ENCODE measurements at places on chromosomes 5 and 9.

GRCh38 chr5:58378613-58379390 lies 81.1 kb downstream of the PLK2 start:
- DNase-seq = no peak

- no peak for DNase-seq
These were observed 753 bp downstream of the ARHGAP26 start for GRCh38 chr5:142770650-142771609.

DNA sequence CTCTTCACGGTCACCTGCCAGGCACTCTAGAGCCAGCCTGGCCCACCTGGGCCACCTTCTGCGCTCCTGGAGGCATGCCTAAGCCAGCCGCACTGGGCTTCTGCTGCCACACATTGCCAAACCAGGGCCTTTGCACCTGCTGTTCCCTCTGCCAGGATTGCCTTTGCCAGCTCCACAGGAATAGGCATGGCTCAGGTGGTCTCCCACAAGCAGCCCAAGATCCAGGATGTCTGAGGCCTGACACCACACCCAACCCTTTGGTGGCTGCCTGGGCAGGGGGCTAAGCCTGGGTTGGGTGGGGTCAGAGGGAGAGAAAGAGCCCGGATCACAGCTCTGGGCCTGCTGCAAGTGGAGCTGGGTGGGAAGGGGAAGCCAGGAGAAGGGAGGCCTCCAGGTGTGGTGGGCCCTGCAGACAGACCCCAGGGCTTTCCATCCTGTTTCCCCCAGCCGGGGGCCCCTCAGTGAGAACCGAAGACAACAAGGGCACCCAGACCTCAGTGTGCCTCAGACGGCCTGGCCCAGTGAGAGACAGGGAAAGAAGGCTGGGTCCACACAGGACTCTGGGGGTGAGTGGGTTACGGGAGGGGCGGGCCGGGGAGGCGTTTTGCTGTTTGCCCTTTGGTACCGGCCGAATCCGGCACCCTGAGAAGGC lies 672 bp upstream of the SUSD3 start:
- DNase-seq = no peak

- no peak for DNase-seq
These were observed 21.2 kb downstream of the SYK start for GRCh38 chr9:90822866-90823265.

GRCh38 chr9:30575218-30575617 lies 1809.2 kb upstream of the ACO1 start:
- no peak for DNase-seq

DNA sequence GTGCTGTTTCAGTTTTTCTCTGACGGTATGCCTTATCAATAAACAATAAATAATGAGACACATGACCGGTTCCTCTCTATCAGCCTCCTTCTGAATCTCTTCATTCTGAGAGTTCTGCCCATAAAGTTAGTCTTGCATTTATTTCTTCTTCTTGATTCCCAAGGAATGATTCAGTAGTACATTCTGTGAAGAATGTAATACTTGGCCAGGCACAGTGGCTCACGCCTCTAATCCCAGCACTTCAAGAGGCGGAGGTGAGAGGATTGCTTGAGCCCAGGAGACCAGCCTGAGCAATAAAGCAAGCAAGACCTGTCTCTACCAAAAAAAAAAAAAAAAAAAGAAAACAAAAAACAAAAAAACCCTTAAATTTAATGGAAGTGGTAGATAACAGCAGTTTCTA lies 53.9 kb downstream of the PAM start:
- DNase-seq = peak; percentile 40

GRCh38 chr9:137784046-137784445 lies 93.5 kb upstream of the CACNA1B start:
- no peak for DNase-seq

DNA sequence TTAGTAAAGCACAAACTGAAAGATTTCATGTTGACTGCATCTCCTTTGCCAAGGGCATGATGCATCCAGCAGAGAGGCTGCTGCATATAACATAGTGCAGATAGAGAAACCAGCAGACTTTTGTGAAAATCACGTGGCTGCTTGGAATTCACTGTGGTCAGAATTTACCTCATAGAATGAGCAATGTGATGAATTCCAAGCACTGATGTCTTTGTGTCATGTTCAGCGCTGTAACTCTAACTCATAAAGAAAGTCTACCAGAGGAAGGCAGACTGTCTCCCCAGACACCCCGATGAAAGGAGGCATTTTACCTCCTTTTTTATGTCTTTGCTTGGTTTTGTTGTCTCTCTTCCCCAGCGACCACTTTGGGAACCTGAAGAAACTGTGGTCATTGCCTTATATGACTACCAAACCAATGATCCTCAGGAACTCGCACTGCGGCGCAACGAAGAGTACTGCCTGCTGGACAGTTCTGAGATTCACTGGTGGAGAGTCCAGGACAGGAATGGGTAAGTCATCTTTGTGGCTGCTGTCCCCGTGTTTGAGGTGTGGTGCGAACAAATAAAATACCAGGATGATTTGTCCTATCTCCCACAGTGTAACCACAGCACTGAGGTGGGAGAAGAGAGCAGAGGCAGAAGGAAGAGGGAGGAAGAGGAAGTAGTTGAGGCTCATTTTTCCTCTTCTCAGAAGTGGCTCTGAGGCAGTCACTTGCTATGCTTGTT lies 42.0 kb downstream of the ITK start:
- DNase-seq = no peak

DNA sequence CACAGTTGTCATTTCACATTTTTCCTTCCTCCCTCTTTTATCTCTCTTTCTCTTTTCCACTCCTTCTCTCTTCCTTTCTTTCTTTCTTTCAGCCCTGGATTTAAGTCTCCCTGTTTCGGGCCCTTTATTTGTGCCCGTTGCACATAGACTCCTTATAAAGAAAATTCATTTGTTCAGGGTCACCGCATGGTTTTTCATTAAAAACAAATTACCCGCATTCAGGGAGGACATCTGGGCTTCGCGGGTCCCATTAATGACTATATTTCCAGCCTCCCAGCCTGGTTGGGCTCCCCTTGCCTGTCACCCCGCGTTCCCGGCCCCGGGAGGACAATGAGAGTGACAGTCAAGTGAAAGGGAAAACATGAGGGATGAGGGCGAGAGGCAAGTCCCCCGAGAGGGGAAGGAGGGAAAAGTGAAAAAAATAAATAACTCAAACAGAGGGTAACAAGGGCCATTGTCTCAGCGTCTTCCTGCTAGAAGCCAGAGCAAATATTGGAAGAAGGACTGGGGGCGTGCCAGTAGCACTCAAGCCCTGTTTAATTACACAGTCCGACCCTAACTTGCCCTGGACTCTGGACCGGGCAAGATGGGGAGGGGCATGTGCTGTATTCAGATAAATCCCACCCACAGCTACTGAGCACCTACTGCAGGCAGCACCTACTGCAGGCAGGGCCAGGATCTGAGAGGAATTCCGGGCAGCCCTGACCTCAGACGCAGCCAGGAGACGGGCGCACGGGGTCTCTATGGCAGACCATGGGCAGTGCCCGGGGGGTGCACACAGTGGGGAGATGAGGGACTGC lies 166.2 kb downstream of the PAX5 start:
- peak; percentile 86 for DNase-seq

- DNase-seq = no peak
These were observed 5.5 kb downstream of the GIN1 start for GRCh38 chr5:103114440-103114839.

DNA sequence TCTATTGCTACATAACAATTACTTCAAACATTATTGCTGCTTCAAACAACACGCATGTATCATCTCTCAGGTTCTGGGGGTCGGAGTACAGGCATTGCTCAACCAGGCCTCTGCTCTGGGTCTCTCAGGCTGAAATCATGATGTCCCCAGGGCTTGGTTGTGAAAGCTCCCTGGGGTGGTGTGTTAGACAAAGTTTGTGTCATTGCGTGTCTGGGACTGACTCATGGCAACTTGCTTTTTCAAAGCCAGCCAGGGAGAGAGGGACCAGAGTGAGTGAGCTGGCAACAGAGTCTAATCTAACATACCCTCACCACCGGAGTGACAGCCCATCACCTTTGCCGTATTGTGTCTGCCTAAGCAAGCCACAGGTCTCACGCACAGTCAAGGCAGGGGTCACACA lies 259.2 kb upstream of the NFIL3 start:
- DNase-seq = no peak

DNA sequence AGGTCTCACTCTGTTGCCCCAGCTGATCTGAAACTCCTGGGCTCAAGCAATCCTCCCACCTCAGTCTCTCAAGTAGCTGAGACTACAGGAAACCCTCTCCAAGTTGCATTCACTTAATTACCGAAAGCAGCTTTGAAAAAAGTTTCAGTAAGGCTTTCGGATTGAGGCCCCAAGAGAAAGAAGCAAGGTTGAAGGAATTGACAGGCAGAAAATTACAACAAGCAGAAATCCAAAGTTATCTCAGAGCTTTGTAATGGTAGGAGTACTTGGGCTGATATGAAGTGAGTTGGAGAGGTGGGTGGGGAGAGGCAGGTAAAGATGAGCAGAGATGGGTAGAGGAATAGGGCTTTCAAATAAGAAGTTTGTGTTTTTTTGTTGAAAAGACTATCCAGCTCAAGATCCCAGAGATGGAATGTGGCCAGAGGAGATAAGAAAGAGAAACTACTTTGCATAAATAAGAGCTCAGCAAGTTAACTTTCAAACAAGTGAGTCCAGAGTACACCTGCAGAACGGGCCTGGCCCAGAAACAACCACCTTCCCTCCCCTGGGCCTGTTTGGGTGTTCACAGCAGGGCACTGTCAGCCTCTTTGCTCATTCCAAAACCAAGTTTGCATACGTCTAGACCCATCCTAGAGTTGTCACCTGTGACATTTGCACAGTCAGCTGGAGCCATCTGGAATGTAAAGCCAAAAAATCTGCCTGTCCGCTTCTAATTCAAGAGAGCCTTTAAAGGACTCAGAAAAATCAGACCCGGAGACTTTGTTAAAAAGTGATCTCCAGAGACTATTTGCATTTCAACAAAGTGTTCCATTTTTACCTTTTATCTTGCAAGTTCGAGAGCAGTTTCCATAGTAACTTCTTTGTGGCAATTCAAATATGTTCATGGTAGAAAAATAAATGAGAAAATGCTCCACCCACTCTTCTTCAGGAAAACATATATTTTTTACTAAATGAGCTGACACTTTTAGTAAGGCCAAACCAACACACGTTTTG lies 2.2 kb upstream of the CLINT1 start:
- DNase-seq = no peak

GRCh38 chr5:76468635-76469425 lies 65.7 kb downstream of the IQGAP2 start:
- no peak for DNase-seq

DNA sequence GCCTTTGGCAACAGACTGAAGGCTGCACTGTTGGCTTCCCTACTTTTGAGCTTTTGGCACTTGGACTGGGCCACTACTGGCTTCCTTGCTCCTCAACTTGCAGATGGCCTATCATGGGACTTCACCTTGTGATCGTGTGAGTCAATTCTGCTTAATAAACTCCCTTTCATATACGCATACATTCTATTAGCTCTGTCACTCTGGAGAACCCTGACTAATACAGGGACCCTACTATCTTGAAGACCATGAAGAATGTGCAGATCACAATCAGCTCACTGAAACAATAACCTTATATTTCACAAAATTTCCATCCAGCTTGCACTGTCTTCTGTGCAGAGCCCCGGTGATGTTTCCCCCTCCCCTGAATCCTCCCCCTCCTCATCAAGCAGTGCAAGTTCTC lies 39.8 kb downstream of the TMEM215 start:
- DNase-seq = no peak

DNA sequence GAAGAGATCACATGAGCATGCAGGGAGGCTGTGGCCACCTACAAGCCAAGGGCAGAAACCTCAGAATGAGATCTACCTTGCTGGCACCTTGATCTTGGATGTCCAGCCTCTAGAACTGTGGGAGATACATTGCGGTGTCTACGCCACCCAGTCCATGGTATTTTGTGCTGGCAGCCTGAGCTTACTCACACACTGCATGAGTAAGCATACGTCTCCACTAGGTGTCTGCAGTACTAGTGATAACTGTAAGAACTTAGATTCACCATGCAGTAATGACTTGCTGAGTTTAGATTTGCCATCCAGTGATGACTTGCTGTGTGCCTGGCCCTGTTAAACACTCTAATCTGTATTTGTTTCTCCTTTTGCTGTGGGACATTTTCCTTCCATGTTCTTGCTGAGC lies 417.7 kb downstream of the GADD45G start:
- no peak for DNase-seq

GRCh38 chr5:145978708-145979107 lies 42.3 kb downstream of the SH3RF2 start:
- no peak for DNase-seq

- DNase-seq = no peak
These were observed 258.0 kb downstream of the NR3C1 start for GRCh38 chr5:143145243-143146160.
